Articular chondrocyte of knee joint (primary cell): ENCODE measurements at places on chromosomes 5 and 9. TPM values are rescaled to one million over a fixed set of nuclear protein-coding genes. Genes with fewer than 3 reads are reported as not detected.

DNAH5 gene
- total RNA-seq = 1.1 and 1.2 TPM in 2 replicates

OSTF1 gene
- 24.8 and 31.7 TPM in 2 replicates for total RNA-seq

ADAMTS19 gene
- under 0.01 TPM in 1 of 2 replicates, not detected in the other for total RNA-seq

ARAP3 gene
- 3.8 and 4.4 TPM in 2 replicates for total RNA-seq

POU5F2 gene
- total RNA-seq = 4.3 and 4.9 TPM in 2 replicates

SLC6A7 gene
- not detected in 2 replicates for total RNA-seq

SLC34A1 gene
- total RNA-seq = not detected in 2 replicates

NTRK2 gene
- total RNA-seq = 19.3 and 27.5 TPM in 2 replicates

ZNF462 gene
- total RNA-seq = 13.5 and 18.9 TPM in 2 replicates

PDE6A gene
- not detected in 2 replicates for total RNA-seq

ENTREP1 gene
- total RNA-seq = under 0.01 TPM in 1 of 2 replicates, not detected in the other

GRXCR2 gene
- not detected in 2 replicates for total RNA-seq

EIF4EBP3 gene
- 4.2 and 5.0 TPM in 2 replicates for total RNA-seq

SHLD3 gene
- 5.5 TPM in 2 replicates for total RNA-seq

PCDHGA12 gene
- 25.1 and 30.2 TPM in 2 replicates for total RNA-seq

MEF2C gene
- total RNA-seq = 13.5 and 13.9 TPM in 2 replicates

PDE8B gene
- total RNA-seq = 0.11 and 0.39 TPM in 2 replicates

NFX1 gene
- total RNA-seq = 47.2 TPM in 2 replicates

PSD2 gene
- total RNA-seq = 0.11 and 0.13 TPM in 2 replicates

PCDHGA4 gene
- 6.7 and 8.9 TPM in 2 replicates for total RNA-seq

SYK gene
- not detected in 2 replicates for total RNA-seq

TUSC1 gene
- 7.7 and 9.3 TPM in 2 replicates for total RNA-seq
